ENCODE measurements at places on chromosomes 6 and 20.

- no peak for DNase-seq
Measured at GRCh38 chr20:62910217-62910766, 16.0 kb downstream of the DIDO1 start.

DNA sequence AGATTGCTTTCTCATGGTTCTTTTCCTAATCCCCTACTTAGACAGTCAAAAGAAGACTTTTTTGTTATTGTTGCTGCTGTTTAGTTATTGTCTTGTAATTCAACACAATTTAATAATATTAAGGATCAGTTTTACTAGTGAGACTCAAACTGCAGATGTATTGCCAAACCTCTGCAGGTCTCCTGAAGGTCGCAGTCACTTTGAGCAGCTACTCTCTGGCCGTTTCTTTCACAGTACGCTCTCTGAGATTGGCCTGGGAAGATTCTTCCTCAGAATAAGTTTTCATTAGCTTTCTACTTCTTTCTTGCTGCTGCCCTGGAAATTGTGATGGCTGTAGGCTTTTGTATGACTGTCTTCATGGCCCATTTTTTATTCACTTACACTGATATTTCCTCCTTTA, 930.8 kb downstream of the QKI start:
- DNase-seq = no peak

GRCh38 chr20:58469616-58470015, 45.6 kb downstream of the APCDD1L start:
- no peak for DNase-seq

- peak; percentile 61 for DNase-seq
Measured at GRCh38 chr6:142551274-142551811, 249.5 kb downstream of the ADGRG6 start.

DNA sequence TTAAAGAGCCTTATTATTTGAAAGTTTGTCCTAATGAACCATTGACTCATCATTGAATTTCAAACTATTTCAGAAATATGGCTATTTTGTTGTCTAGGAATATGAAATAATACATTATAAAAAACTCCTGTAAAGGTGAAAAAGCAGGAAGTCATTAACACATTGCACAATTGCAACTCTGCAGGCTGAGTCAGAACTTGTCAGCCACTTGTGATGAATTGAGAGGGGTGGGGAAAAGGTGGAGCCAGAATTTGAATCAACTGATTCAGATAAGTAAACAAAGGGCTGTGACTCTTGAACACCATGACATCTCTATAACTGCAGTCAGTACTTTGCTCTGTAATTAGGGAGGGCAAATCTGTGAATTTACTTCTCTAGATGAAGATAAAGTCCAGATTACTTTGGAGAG, 6.0 kb downstream of the C6orf141 start:
- no peak for DNase-seq

- no peak for DNase-seq
Measured at GRCh38 chr6:164898412-164898811, 411.0 kb downstream of the C6orf118 start.

DNA sequence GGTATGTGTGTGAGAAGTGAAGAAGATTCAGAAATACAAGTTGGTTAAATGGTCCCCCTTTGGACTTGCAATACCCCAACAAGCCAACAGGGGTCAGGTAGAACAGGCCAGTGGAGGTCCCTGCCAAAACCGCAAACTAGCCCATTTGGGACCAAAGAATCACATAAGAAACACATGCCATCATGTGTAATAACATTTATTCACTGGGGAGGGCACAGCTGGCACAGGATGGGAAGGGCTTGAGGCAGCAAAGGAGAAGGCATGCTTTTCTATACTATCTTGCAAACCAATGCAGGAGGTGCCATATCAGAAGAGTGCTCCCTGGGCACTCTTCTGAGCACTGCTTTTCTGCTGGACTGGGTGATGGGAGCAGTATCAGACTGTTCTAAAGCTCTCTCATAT, 116.1 kb upstream of the TRAF3IP2 start:
- no peak for DNase-seq

DNA sequence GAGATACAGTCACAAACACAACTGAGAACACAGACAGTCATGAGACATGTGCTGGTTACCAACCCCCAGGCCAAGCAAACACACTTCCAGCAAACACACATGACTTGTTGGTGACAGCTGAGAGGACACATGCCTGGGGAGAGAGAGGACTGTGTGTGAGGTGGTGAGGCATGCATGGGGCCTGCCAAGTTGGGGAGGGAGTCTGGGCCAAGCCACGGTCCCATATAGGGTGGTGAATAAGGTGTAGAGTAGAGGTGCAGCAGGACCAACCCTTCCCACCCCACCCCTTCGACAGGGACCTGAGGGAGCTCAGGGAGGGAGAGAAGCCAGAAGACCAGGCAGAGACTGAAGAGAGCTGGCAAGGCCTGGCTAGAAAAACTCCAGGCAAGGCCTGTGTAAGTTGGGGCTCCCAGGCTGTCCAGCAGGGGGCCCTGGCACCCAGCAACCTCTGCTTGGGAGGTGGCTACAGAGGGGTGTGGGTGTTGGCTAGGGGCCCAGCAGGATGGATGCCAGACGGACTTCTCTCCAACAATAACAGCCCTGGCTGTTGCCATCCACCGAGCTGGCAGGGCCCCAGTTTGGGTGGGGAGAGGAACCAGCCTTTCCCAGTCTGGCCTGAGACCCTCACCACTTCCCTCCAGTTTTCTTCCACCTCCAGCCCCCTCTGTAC, 2.0 kb upstream of the SLC29A1 start:
- DNase-seq = peak; percentile 78

DNA sequence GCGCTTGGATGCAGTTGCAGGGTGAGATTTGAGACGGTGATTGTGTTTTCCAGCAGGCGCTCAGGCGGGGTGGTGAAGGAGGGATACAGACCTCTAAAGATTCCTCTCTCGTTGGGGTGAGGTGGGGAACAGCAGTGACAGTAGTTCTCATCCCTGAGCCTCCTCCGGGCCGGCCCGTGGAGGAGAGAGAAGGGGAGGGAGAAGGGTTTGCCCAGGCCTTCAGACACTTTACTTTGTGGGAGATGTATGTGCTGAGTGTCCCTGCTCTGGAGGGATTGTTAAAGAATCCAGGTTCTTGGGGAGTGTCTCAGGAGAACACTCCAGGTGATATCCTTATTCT, 41.0 kb downstream of the PSMB9 start:
- DNase-seq = no peak

- no peak for DNase-seq
Measured at GRCh38 chr6:118297821-118298220, 250.3 kb upstream of the PLN start.

GRCh38 chr20:37303637-37304036, 14.2 kb downstream of the MANBAL start:
- no peak for DNase-seq

DNA sequence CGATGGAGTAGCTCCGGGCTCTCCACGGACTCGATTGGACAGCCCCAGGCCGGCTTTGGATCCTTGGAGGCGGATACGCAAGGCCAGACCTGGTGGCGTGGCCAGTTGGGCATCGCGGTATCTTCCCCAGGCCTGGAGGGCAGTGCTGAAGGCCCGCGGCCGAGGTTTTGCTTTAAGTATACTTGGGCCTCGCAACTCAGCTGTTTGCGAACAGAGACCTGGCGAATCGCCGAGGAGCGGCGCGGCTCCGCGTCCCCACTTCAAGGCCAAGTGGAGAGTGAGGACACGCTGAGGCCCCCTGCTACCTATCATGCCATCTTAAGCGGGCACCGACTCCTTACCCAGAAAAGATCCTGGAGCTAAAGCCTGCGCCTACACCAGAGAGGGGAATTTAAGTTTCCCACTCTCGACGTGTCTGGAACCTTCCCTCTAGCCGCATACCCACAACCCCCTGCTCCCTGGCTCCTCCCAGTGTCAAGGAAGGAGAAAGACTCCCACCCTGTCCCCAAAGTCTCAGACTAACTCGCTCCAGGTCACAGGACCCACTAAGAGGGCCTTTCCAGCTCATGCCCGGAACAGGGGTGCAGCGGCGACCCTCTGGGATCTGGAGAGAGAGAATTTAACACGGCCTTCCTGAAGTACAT, 4.1 kb downstream of the LINC00237 start:
- DNase-seq = peak; percentile 45

DNA sequence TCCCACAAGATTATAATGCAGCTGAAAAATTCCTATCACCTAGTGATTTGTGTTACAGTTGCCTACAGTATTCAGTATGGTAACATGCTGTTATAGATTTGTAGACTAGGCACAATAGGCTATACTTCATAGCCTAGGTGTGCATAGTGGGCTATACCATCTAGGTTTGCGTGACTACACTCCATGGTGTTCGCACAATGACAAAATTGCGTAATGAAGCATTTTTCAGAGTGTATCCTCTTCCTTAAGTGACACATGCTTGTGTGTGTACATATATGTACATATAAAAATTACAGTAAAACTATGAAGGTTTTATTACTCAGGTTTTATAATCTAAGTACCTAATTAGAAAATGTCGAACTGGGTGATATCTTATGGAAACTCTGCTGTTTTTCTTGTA, 133.0 kb downstream of the FARS2 start:
- DNase-seq = no peak

DNA sequence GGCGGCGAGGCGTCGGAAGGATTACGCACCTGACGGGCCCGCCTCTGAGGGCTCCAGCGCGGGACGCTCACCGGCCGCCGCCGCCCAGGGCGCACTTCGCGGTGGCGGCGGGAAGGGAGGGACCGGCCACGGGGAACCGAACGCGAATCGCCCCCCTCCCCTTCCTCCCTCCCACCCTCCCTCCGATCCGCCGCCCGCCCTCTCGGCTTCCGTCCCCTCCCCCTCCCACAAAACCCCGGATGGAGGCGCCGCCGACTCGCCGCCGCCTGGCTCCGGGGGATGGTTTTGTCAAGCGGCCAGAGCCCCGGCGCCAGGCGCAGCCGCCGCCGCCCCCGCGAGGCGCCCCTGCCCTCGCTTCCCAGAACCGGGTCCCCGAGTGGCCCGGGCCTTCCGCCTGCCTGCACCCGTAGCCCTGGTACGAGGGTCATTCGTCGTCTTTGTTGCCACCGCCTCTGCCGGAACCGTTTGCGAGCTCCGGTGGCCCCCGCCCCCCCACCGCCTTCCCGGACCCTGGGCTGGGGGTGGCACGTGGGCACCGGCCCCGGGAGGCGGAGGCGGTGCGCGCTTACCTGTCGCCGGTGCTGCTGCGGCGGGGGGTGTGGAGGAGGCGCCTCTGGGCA, 398 bp downstream of the ZBTB2 start:
- peak; percentile 88 for DNase-seq

GRCh38 chr6:150503586-150504339, 95.9 kb upstream of the PLEKHG1 start:
- DNase-seq = no peak

- DNase-seq = no peak
Measured at GRCh38 chr6:56517155-56517745, 125.4 kb downstream of the DST start.

DNA sequence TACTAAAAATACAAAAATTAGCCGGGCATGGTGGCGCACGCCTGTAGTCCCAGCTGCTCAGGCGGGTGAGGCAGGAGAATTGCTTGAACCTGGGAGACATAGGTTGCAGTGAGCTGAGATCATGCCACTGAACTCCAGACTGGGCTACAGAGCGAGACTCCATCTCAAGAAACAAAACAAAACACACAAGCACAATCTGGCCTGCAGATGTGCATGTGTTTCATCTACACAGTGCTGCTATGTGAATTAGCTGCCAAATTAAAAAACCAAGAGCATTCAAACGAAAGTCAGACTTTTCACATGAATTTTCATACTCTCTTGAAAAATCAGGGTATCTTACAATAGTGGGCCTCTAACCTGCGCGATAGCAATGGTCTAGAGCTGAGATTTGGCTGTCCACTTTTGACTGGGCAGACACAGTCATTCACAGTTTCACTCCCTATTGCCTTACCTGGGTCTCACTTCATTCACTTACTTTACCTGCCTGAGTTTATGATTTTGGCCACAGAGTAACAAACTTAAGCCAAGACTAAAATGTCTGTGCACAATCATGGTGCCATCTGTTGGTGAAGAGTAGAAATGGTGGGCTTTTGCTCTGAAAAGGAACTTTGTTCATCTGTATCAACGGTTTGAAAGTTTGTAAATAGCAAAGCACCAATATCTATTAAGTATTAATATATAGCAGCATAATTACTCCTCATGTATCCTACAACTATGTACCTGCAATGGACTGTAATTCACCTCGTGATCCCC, 138.5 kb upstream of the UST start:
- DNase-seq = no peak

- DNase-seq = no peak
Measured at GRCh38 chr6:108873251-108873650, 25.0 kb downstream of the ARMC2 start.

- peak; percentile 44 for DNase-seq
Measured at GRCh38 chr6:14075095-14075503, 42.5 kb upstream of the CD83 start.

DNA sequence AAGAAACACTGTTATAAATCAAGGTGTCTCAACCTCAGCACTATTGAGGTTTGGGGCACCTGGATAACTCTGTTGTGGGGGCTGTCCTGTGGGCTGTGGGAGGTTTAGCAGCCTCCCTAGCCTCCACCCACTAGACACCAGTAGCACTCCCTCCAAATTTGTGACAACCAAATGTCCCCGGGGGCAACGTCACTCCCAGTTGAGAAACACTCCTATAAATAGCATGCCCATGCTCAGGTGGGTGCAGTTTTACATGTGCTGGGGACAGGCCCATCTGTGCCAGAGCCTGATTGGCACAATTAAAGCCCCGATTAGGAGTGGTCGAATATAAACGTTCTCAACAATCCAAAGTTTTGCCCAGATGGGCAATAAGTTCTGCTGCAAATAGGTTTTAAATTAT, 78.9 kb downstream of the FAM50B start:
- no peak for DNase-seq
